Left colon (tissue), 2 donors: ENCODE measurements at places on chromosomes 6 and 20.

GRCh38 chr6:150036081-150036480 lies 10.7 kb upstream of the RAET1L start:
- DNase-seq: no peak

GRCh38 chr20:3045816-3046676 lies at the start of gene MRPS26:
MRPS26 (plus strand) TSS chr20:3046052; CDS start chr20:3046069, 17 bp downstream.
- DNase-seq: peak; percentile 90

DNA sequence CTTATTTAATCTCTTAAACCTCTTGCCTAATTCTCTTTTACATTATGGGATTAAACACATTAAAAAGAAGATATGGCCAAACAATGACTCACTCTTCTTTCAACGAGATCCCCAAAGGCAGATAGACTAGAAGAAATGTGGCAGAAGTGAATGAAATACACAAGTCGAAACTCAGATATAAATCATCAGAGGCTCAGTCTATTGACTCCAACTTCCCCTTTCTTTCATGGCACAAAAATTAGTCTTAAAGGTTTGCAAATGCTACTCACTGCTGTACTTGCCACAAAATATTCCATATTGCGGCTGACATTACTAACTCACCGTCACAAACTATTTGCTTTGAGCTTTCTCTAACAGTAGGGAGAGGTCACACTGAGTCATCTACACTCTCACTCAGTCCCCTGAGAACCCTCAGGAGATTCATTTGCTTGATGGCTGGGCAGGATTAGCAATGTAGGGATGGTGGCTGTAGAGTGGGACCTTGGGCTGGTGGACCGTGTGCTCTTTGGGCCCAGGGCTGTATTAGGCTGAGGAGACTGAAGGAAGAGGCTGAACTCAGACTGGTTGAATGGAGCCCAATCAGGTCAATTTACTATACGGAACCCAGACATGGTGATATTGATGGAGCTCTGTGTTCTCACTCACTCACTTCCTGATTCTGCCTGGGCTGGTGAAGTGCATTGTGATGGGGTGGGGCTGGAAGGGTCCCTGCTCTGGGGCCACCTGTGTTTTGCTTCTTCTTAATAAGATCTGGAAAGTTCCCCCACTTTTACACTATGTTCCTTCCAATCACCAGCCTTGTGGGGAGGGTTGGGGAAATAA lies 42.8 kb upstream of the UBR2 start:
- no peak for DNase-seq

GRCh38 chr6:7132398-7133035 lies 24.8 kb downstream of the RREB1 start:
- no peak for DNase-seq

DNA sequence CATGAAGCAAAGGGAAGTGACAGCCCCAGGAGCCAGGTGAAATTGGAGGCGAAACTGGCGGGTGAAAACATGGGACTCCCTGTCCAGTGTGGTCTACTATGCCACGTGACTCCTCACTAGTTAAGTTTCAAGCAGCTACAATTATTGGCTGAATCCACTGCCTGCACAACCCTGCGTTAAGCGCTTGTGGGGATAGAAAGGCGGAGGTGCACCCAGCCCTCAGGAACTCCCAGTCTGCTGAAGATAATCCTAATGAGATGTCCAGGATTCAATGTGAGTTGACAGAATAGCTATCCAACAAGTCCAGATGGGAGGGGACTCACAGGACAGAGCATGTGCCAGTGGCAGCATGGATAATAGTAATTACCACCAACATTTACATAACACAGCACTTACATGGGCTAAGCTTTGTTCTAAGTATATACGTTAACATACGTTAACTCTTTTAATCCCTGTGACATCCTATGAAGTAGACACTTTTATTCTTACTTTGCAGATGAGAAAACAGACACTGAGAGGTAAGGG lies 1.8 kb downstream of the MOCS1 start:
- no peak for DNase-seq

GRCh38 chr6:34457742-34458735 lies 7.8 kb upstream of the PACSIN1 start:
- DNase-seq: no peak

GRCh38 chr20:44388466-44389023 lies 33.0 kb downstream of the HNF4A start:
- DNase-seq: peak; percentile 87

DNA sequence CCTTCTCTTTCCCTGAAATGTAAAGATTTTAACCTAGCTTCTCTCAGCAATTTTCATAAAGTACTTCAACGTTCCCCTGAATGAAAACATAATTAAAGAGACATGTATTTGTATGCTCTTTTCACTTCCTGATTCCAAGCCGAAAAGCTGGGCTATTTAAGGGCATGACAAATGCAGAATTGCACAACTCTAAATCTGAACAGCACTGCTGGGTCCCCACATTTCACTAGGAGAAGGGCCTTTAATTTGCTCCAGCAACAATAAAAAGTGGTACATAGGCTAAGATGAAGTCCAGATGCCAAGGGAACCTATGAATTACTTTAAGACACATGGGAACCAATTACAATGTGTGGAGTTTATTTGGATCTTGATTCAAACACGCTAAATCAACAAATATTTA lies 42.0 kb downstream of the IRAK1BP1 start:
- no peak for DNase-seq

DNA sequence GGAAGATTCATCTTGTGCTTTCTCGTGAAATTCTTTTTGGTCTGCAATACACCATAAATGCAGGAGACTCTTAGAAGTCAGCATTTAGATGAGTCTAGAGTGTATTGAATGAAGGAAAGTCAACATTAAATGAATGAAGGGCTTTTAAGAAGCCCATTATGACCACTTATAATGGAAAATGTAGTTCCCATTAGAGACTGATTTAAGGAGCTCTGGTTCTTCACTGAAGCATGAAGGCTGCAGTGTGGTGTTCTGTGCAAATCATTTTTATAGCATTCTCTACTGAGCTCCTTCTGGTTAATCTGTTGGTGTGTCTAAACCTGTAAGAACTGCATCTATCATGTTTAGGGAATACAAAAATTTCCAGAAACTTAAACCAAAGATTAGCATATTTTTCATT lies 19.7 kb downstream of the NCOA7 start:
- DNase-seq: no peak

DNA sequence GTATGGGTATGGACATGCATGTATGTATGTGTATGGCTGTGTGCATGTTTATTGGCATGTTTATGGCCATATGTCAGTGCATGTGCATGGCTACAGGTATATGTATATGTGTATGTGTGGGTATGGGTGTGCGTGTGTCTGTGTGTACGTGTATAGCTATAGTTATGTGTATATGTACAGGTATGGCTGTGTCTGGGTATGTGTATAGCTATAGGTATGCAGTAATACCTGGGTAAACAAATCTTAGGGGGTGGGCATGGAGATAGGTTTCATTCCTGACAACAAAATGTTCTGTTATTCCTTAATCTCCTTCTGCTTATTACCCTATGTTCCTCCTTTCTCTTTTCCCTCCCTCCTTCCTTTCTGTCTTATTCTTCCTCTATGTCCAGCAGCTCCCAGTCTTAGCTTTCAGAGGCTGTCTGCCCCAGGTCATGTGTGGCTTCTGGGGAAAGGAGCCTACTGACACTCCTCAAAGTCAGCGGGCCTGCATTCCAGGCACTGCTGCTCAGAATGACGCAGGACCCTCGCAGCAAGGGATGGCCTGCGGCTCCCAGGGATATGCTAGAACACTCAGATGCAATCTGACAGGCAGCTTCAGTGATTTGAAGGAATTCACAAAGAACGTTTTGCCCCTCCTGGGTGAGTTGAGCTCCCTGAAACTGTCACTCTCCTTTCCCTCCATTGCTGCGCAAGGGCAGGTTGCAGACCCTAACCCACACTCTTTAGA lies 139.3 kb upstream of the PHACTR1 start:
- DNase-seq: no peak

- DNase-seq: peak; percentile 17
These were observed 40.1 kb downstream of the CYP24A1 start for GRCh38 chr20:54133434-54134427.

- no peak for DNase-seq
These were observed 66.7 kb downstream of the SYNDIG1 start for GRCh38 chr20:24535941-24536730.

DNA sequence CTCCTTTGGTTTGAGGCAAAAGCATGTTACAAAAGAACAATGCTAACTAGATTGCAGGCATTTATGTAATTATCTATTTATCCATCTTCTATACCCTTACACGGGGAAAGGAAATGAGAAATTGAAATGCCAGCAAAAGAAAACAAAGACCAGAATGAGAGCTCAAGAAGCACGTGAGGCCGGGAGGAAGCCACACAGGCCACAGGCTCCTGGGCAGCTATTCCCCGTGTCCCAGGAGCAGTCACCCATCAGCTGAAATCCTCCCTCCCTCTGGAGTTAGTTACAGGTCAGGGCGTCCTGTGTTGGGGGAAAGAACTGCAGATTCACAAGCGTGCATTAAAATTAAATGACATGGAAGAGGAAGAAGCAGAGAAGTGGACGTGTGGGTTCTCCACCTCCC lies 64.7 kb upstream of the RPS6KA2 start:
- no peak for DNase-seq

DNA sequence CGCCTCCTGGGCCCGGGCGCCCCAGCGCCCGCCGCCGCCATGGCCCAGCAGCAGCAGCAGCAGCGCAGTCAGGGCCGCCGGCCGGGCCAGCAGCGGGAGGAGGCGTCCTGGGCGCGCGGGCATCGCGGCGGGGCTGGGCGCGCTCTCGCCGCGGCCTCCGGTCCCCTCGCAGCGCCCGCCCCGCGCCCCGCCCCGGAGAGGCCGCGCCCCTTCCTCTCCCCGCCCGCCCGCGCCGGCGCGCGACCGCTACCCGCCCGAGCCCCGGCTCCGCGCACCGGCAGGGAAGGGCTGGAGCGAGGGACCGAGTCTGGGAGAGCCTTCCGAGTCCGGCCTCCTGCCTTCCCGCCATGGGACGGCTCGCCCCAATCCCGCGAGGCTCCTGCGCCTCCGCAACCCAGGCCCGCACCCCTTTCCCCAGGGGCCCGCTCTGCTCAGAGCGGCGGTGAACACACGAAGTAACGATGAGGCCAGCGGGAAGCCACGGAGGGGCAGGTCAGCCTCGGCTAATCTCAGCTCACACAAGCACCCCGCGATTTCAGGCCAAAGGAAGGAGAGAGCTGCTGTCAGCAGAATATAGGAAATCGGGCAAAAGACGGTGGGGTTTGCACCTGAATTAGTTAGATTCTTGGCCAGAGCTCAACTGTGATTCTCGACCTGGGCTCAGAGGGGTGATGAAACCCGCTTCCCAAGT lies at the start of gene TXNDC5:
Gene TXNDC5, minus strand, starts transcription at position 135 of the 691 bp plus-strand sequence. Its CDS starts 12 bp downstream, at position 123.
- DNase-seq: peak; percentile 75

- no peak for DNase-seq
These were observed 5.4 kb upstream of the RAB44 start for GRCh38 chr6:36692220-36692619.

- DNase-seq: no peak
These were observed 84.6 kb downstream of the PHACTR1 start for GRCh38 chr6:12801141-12801540.

DNA sequence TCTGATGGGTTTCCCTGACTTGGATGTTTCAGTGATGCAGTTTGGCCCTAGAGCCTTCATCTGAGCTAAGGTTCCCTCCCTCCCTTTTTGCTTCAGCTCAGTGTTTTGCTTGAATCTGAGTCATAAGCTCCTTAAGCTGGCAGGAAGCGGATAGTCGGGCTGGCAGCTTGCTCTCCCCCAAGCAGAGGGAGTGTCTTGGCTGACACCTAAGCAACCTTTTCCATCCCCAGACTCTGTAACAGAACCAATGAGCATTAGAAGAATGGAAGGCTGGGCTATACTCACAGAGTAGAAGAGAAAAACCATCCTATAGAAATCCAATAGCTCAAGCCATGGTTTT lies 98.3 kb downstream of the HAO1 start:
- no peak for DNase-seq

DNA sequence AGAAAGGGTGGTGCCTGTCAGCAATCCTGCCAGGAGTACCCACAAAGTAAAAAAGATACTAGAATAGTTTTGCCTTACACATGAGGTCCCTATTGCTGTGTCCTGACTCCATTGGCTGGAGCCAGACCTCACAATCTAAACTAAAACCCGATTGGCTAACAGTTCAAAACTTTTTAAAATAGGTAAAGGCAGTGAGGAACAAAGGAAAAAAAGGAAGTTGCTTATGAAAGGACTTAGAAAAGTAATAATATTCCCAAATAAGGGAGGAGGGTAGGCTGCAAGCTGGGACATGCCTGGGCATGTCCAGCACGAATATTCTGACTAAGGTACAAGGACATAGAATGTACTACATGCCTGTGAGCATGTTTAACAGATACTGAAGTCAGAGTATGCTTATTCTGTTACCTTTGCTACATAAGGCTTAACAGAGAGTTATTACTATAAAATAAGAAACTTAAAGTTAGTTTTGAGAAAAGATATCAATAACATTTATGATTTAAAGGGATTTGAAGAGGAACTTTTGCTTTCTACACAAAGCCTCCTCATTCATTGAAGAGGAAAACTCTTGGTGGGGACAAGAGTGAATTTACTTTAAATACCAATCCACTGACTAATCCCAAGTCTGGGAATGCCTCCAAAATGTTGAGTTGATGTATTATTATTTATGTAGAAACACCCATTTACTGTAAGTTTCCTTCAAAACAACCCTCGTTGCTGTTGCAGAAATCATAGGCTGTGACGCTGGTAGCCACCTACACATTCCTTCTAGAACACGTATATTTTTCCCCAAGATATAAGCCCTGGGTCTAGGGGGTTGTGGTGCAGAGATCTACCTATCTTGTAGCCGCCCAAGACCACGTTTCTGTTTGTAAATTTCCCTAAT lies 8.2 kb upstream of the MTHFD1L start:
- DNase-seq: no peak

DNA sequence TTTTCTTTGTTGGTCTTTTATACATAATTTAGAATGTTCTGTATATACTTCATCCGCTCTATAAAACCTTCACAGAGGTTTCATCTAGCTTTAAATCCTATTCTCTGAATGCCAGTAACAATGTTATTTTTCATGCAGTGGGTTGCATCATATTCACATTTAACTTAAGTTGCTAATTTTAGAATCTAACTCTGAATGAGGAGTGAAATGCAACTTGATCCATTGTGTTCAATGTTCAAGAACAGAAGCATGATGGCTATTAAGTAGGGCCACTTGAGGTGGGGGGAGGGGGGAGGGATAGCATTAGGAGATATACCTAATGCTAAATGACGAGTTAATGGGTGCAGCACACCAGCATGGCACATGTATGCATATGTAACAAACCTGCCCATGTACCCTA lies 224.5 kb downstream of the NKAIN2 start:
- DNase-seq: no peak

DNA sequence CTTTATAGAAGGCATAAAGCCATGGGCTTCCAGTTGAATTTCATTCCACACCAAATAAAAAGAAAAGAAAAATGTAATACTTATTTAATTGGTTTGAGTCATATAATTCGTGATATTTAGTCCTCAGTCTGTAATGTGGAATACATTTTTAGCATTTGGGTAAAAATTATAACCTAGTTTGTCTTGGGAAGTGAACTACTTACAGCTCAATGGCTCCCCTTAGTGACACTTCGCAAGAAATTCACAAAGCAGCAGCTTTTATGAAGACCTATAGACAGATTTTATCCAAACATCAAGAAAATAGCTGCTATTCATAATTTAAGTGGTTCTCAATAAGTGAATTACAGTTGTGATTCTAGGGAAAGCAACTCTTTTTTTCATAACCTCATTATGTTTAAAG lies 72.1 kb downstream of the RSPO3 start:
- no peak for DNase-seq

DNA sequence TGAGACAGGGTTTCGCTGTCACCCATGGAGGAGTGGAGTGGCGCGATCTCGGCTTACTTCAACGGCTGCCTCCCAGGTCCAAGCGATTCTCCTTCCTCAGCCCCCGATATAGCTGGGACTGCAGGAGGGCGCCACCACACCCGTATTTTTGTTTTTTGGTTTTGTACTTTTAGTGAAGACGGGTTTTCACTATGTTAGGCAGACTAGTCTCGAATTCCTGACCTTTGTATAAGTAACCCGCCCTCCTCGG lies 115.4 kb upstream of the BTN3A2 start:
- no peak for DNase-seq
